ENCODE measurements at places on chromosomes 13 and 19.
A peak's percentile ranks its signal among the peaks of the same experiment; 100 is the strongest.

DNA sequence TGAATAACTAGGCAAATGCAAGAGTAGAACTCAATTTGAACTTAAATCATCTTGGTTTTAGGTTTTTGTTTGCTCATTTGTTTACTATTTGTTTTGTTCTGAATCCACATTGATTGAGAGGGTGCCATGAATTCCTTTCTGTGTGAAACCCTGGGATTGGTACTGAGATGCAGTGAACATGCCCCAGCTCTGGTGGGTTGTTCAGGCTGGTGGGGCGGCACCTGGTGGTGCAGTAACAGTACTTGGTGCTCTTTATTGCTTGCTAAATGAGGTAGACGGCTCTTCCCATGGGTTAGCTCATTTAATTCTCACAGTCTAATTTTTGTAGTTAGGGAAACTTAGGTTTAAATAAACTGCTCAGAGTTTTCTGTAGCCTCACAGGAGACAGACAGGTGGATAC, 48.4 kb downstream of the WASF3 start:
- DNase-seq, result no peak

GRCh38 chr13:23956106-23956505, 58.8 kb upstream of the C1QTNF9B start:
- no peak for DNase-seq

DNA sequence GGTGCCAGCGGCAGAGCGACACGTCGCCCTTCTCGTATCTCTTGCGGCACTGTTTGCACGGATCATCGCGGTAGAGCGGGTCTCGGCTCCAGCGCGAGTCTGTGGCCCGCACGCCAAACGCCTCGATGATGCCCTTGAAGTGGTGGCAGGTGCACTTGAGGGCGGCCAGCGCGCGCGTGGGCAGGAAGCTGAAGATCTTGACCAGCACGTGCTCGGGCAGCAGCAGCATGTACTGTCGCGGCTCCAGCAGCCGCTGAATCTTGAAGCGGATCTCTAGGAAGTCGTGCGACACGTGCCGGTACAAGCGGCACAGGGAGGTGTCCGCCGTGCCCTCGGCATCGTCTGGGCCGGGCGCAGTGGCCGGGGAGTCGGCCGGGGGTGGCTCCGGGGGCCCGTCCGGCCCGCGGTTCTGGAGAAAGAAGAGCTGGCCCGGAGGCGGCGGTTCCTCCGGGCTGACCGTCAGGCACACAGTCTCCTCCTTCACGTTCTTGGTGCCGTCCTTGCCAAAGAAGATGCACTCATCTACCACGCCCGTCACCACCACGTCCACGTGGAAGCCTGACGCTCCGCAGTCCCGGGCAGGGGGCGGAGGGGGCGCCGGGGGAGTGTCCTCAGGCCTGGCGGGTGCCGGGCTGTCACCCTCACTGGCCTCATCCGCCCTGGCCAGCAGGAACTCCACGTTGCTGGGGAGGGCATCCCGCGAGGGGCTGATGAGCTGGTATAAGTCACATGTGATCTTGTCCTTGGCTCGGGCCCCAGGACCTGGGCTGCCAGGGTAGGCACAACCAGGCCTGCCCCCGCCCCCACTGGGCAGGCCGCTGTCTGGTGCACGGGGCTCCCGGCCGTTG, 18.6 kb downstream of the FBXO46 start:
- no peak for DNase-seq

DNA sequence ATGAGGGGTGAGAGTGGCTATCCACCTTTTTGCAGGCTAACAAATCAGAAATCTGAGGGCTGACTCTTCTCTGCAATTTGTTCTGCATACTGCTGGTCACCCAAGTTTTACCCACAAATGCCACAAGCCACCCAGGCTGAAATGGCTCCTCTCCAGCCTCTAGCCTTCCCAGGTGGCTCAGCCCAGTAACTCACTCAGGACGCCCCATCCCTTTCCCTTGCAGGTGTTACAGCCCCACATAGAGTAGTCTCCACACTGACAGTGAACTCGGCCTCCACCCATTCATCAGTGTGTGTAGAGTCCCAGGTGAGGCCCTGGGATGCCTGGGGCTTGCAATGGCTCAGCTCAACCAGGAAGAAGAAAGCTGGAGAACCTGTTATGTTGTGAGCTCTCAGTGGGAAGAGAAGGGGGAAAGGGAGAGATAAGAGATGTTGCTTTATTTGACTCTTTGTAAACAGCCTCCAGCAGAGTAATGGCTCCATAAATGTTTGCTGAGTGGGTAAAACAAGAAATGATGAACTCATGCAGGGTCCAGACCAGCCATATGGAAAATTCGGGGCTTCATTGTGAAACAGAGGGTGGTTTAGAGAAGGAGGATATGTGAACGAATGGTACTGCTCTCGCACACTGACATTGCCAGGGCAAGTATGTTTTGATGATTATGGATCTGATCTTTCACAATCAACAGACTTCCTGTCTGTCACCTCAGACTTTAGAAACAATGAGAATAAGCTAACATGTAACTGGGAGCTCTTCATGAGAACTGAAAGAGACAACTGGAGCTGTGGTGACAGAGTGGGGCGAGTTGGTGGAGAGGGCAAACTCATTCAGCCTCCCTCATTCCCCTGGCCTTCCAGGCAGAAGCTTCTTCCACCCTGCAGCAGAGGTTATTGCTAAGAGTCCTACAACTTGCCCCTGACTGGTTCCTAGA, 74.2 kb upstream of the RFC3 start:
- no peak for DNase-seq

GRCh38 chr13:45200701-45201232, at the start of gene KCTD4:
KCTD4 (minus strand) TSS chr13:45201045; CDS start chr13:45194567, 6,478 bp downstream.
- DNase-seq, result no peak

GRCh38 chr13:34294483-34295129, 476.7 kb downstream of the RFC3 start:
- no peak for DNase-seq

GRCh38 chr13:103523858-103524257, 457.6 kb upstream of the SLC10A2 start:
- DNase-seq, result no peak

DNA sequence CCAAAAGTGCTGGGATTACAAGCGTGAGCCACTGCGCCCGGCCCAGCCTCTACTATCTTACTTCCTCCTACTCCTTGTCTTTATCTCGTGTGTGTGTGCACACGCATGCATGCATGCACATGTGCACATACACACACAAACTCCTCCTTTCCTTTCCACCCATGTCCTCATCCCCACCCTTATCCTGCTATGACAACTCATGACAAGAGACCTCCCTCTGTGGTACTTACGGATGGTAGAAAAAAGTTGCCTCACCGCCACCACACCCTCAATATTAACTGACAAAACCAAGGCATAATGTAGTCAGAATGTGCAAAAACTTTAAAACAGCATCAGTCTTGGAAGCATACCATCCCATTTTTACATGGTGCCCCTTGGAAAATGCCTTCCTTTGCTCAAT, 15.9 kb upstream of the EEF1AKMT1 start:
- no peak for DNase-seq

DNA sequence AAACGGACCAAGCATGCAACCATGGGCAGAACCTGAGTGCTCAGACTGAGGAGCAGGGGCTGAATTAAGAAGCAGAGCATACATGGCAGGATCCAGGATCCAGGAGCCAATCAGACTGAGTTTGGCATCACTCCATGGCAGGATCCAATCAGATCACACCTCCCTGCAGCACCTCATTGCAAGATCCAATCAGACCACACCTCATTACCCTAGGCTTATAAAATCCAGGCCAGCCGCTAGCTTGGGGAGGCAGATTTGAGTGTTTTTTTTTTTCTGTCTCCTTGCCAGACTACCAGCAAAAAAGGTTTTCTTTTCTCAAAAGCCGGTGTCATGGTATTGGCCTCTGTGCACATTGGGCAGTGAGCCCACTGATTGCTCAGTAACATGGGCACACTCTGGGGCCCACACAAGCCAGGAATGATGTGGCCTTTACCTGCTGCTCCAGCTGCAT, 127.9 kb upstream of the GJB6 start:
- DNase-seq, result no peak

DNA sequence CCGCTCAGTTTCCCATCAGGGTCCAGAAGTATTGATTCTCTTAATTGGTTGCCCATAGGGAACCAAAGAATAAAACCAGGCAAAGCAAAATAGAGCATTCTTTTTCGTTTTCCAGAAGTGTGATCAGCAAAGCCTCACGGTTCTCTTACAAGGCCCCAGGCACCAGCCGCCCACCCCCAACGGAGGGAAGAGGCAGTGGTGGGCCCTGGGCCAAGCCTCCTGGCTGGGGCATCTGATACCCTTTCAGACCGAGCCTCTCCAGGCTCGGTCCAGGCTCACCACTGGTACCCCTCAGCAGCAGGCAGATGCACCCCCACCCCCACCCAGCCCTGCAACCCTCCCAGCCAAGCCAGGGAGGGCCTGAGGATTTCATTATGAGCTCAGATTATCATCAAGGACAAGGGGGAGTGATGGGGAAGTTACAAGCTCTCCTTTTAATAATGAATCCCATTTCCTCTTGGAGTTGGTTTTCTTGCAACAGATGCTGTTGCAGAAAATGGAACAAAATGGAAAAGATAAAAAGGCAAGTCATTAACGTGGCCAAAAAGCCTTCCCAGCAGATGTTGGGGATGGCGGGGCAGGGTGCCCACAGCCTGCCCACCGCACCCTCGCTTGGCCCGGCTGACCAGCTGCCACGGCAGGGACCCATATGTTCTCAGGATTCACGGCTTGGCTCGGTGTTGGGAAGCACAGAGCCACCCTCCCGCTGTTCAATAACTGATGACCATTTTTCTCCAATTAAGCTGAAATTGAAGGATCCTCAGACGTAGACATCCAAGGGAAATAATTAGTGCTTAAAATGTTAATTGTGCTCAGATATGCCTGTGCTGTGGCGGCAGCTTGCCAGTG, 45.9 kb upstream of the KCTD15 start:
- no peak for DNase-seq

DNA sequence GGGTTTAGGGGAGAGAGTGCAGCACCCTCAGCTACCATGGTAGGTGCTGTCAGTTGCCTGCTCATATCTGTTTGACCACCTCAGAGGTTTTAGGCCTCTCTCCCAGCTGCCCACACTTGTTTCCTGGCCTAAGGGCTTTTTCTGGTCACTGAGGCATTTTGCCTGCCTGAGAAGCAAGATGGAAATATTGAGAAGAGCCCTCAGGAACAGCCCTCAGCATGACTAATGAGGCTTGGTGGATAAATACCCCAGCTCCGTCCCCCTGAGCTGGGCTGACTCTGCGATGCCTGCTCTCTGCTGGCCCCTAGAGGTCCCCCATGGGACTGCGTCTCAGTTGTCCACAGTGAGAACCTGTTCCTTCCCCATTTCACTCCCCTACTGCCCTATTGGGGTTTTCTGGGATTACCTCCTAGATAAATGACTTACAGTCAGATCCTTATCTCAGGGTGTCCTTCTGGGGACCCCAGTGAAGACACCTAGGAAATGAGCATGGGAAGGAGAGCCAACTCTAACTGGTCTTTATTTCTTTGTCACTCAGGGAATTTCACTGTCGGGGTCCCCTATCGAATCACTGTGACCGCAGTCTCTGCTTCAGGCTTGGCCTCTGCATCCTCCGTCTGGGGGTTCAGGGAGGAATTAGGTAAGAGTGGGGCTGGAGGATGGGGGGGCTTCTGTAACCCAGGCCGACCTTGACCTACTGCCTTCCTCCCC, 13.3 kb downstream of the PALM3 start:
- DNase-seq, result peak; percentile 76

DNA sequence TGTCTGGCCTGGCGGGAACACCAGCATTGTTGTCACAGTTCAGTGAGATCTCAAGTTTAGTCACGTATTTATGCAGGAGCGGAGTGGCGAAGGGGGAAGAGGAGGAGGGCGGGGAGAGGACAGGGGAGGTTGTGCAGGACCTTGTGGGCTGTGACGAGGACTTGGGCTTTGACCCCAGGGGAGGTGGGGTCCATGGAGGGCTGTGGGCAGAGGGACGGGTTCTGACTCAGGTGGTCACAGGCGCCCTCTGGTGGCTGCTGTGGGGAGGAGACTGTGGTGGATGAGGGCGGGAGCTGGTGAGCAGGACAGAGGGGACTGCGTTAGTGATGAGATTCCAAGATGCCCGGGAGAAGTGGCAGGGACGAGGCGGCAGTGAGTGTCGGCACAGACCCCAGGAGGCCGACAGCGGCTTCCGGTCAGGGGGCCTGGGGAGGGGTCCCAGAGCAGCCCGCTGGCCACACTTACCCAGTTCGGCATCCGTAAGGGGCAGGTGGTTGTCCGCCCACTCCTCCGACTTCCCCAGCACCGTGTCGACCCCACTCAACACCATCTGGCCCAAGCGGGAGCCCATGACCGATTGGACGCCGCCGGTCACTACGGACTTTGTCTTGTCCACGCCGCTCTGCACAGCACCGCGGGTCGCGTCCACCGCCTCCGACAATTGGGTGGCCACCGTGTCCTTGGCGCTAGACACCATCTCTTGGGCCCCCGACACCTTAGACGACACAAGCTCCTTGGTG, 15.7 kb downstream of the PLIN3 start:
- DNase-seq, result peak; percentile 75

DNA sequence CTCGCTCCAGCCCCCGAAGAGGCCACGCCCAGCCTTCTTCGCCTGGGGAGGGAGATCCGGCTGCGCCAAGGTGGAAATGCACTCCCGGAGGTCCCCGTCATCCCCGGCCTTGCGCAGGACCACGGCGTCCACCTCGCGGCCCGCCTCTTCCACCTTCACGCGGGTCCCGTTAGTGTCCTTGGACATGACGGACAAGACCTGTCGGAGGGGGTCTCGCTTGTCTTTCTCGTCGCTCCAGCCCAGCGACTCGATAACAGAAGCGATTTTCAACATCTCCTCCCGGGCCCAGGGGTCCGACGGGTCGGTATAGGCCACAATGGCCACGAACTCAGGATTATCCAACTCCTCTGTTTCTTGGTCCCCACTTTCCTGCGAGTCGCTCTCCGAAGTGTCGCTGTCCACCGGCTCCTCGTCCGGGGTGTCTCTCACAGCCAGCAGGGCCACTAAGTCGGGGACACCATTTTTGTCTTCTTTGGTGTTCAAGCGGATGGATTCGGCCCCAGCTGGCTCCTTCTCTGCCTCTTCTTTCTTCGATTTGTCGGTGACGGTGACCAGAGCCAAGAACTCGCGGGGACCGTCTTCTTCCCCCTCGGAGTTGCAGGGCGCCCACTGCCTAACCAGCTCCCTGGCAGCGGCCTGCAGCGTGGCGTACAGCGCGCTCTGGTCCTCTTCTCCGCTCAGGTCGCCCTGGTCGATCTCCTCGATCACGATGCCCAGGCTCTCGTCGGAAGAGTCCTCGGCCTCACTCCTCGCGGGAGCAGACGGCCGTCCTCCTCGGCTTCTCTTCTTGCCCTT, 1.3 kb downstream of the PNMA8B start:
- no peak for DNase-seq

- no peak for DNase-seq
These were observed 148.3 kb downstream of the HS6ST3 start for GRCh38 chr13:96238241-96238640.

DNA sequence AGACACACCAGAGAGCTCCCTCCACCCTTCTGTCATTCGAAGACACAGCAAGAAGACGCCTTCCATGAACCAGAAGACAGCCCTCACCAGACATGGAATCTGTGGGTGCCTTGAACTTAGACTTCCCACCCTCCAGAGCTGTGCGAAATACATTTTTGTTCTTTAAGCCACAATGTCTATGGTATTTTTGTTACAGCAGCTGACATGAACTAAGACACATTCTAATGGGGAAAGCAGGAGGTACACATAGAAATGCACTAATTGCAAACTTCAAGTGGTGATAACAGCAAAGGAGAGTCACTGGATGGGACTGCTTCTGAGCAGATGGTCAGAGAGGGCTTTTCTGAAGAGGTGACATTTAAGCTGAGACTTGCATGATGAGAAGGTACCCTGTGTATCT, 16.2 kb downstream of the OR7C2 start:
- DNase-seq, result no peak

Measured in DND-41 (cell line).